ENCODE measurements at places on chromosomes 3 and 15.

GRCh38 chr15:64622410-64623260 is 152.8 kb downstream of the RBPMS2 start:
- DNase-seq, result no peak

- no peak for DNase-seq
Observed at GRCh38 chr15:58407778-58408177, 24.0 kb upstream of the LIPC start.

GRCh38 chr15:22895465-22896190 is 57.2 kb downstream of the NIPA2 start:
- no peak for DNase-seq

- DNase-seq, result no peak
Observed at GRCh38 chr3:151580591-151580990, 119.7 kb upstream of the IGSF10 start.

GRCh38 chr15:58931987-58932588 is 1.4 kb downstream of the SLTM start:
- no peak for DNase-seq

Data from cerebellar nuclear complex (tissue), 1 donor.